Stimulated activated CD8-positive, alpha-beta memory T cell treated with anti-CD3 and anti-CD28 coated beads, Interleukin-7, amount 100 ng/mL, for 24 hours (primary cell): ENCODE measurements at places on chromosomes 1 and 21.

DNA sequence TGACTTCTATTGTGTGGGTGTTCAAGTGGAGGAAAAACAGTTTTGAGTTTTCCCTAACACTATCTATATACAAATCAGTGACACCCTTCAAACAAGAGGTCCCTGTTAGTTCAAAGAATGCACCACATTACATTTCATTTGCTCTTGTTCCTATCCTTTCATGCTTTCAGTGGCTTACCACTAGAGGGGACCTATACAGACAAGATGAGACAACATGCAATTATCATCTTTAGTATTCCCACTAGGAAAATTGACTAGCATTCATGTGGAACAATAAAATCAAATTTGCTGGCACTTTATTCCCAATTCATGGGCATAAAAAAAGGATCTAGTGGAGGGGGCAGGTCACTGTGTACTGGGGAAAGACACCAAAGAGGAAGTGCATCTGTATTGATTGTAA is 13.3 kb upstream of the SIPA1L2 start:
- DNase-seq: no peak

DNA sequence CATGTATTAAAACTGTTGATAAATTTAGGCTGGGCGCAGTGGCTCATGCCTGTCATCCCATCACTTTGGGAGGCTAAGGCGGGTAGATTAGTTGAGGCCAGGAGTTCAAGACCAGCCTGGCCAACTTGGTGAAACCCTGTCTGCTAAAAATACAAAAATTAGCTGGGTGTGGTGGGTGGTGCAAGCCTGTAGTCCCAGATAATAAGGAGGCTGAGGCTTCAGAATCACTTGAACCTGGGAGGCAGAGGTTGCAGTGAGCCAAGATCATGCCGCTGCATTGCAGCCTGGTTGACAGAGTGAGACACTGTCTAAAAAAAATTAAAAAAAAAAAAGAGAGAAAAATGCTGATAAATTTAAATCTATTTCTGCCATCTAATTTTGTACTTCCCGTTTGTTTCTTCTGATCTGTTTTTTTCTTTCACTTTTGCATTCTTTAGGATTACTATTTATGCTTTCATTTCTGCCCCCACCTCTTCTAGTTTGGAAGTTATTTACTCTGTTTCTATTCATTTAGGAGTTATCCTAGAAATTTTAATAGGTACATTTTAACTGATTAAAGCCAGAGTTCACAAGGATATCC is 3.2 kb upstream of the DENND1B start:
- DNase-seq: no peak

DNA sequence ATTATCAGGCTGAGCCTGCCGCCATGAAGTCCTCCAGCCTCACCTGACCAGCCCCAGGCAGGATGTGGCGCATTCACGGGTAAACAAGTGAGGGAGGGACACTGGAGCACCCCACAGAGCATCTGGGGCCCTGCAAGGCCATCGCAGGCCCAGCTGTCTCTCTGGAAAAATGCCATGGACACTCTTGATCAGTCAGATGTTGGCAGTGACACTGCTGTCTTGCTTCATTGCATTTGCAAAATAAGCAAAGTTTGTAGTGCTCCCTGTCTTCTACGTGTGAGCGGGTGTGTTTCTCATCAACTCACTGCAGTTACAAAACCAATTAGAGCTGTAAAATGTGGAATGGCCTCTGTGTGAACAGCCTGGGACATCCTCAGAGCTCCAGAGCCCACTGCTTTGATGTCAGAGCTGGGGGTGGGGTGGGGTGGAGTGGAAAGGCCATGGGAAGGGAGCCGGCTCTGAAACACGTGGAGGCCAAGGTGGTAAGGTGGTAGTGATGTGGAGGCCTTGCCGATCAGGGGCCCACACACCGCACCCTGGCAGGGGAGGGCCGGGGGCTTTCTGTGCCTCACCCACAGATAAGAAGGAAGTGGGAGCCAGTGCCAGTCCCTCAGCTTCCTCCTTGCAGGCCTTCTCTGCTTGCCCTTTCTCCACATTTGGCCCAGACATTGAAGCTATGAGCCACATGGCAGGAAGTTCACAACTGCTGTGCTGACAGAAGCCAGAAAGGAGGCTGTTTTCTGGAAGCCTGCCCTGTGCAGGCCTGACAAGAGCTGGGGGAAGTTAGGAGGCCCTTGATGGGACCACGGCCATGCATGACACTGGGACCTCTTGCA is 254.9 kb downstream of the RHOU start:
- no peak for DNase-seq

- no peak for DNase-seq
These were observed 97.2 kb downstream of the WDR64 start for GRCh38 chr1:241749041-241749944.

DNA sequence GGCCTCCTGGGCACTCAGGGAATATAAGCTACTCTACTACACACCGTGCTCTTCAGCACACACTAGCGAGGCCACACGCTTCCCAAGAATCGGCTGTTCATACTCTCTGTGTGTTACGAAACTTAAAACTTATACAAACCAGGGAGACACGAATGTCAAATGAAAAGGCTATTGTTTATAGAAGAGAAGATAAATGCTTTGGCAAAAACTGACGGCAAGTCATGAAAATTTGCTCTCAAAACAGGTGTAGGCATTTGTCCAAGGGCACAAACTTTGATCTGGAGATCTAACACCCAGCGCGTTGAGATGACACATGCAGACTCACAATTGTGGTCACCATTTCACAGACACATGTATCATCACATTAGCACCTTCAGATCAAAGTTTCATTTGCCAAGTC is 46.1 kb downstream of the USP48 start:
- no peak for DNase-seq

GRCh38 chr1:25907601-25908000 is 1.4 kb upstream of the STMN1 start:
- no peak for DNase-seq

DNA sequence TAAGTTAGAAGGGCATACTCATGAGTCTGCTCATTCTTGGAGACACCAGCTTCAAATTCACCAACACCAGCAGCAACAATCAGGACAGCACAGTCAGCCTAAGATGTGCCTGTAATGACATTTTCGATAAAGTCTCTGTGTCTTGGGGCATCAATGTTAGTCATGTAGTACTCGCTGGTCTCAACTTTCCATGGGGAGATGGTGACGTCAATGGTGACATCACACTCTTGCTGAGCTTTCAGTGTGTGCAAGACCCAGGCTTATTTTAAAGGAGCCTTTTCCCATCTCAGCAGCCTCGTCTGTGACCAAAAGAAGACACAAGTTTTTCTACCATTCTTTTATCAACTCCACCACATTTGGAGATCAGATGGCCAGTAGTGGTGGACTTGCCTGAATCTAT is 75.5 kb downstream of the SERINC2 start:
- no peak for DNase-seq

GRCh38 chr1:114154146-114154962 is 685 bp upstream of the SYT6 start:
- no peak for DNase-seq

- no peak for DNase-seq
These were observed 81.3 kb upstream of the C21orf91 start for GRCh38 chr21:17900281-17900989.

DNA sequence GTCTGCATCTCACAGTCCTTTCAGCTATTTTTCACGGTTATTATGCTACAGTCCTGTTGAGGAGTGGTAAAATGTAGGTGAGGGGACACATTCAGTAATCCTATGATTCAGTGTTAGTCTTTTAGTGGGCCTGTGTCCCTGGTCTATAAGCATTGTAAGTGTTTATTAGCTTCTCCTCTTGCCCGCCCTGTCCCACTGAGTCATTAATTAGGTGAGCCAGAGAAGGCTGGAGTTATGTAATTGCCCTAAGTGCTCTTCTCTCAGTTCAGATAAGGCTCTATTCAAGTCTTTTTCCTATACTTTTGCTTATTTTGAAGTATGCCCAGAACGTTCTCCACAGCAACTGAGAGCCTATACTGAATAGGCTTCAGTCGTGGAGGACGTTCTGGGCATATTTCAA is 76.3 kb upstream of the ZRANB2 start:
- DNase-seq: no peak

DNA sequence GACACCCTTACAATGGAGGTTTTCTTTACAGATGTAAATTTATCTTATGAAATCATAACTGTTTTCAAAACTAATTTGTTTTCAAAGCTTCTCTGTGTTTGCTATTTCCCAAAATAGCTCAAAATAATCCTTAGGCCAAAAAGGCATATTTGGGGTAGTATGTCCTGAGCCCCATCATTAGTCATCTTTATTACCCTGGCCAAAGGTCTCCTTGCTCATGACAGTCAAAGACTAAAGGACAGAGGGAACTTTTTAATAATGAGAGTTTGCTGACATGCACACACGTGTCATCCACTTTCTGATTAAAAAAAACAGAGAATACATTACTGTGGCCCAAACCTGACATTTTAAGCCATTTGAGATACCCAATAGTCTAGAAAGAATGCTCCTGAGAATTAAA is 221.9 kb upstream of the DUSP10 start:
- no peak for DNase-seq

- DNase-seq: no peak
These were observed 5.0 kb upstream of the GPR137B start for GRCh38 chr1:236137285-236137852.

GRCh38 chr1:30473922-30474817 is 249.2 kb downstream of the MATN1 start:
- no peak for DNase-seq

DNA sequence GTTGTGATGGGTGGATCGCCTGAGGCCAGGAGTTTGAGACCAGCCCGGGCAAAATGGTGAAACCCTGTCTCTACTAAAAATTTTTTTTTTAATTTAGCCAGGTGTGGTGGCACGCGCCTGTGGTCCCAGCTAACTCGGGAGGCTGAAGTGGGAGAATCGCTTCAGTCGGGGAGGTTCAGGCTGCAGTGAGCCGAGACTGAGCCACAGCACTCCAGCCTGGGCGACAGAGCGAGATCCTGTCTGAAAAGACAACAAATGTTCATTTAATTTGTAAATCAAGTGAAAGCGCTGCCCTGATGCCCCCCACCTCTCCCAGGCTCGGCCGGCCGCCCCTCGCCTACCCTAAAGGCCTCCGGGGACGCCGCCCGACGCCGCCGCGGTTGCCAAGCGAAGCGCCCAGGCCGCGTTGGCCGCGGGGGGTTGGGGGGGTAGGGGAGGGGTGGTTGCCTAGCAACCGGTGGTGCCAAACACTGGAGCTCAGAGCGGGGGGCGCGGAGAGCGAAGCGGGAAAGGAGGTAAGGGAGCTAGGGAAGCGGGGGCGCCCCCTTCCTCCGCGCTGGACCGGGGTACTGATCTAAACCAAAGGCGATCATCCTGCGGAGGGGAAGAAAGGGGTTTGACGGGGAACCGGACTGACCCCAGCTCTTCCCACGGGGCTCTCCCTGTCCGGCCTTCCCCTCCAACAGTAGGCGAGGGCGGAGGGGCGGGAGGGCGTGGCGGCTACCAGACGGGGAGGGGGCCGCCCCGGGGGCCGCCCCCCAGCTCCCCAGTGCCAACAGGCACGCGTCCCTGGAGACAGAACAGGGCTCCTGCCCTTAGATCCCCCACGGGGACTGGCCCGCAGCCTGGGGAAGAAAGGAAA is at the start of gene TEKT2:
Gene TEKT2, plus strand, starts transcription at position 460 of the 862 bp plus-strand sequence. CDS start 828 bp downstream, outside the sequence.
- DNase-seq: no peak

DNA sequence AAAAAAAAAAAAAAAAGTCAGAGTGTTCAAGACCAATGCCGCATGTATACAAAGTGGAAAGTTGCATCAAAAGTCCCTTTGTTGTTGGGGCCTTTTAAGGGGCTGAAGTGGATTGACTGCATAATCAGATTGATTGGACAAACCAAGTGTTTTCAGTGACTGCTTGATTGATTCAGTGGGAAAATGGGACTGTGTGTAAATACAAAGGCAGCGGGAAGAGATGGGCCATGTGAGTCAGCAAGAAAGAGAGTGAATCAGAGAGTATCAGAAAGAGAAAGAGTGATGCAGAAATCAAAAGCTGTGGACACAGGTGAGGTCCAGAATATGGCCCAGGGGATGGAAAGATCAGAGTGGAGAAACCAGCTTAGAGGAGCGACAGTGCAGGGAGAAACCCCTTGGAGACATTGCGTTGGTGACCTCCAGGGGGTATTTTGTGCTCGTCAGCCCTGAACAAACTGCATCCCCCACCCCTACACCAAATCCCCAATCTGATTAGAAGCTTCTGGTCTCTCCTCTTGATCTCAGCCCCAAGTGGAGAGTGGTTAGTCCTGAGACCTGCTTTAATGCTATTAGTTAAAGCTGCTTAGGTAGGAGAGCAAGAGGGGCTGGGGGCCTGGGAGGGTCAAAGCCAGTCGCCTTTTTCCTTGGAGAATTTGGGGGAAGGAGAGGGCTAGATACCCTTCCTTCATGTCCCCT is 5.1 kb upstream of the ETV3L start:
- no peak for DNase-seq

DNA sequence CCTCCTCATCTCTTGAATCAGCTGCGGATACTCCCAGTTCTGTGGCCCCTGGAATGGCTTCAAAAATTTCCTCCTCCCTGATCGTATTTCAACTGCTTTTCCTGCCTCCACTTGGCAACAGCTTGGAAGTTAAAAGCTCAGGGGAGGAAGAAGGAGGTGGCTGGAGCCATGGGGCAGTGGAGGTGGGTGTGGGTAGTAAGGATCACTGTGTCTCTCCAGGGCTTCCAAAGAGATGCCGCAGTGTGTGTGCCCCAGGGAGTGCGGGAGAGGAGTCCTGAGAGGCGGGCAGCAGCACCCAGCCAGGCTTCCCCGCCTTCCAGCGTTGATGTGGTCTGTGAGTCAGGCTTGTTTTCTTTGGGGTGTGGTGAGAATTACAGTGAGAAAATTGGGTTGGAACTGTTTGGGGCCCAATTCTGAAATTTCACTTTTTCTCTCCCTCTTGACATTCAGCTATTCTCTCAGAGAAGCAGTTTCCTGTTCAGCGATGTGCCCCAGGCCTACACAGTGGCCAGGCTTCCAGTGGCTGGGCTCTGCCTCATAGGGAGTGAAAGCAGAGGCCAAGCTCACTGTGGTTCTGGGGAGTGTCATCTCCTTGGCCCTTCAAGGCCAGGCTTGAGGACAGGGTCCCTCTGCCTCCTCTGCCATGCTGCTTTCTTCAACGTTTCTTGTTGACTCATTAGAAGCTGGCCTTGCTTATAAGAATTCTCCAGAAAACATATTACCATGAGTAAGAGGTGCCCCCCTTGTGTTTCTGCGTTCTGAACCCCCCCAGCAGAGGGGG is 69.0 kb downstream of the PGM1 start:
- DNase-seq: no peak

- no peak for DNase-seq
These were observed 562.0 kb downstream of the PLPP3 start for GRCh38 chr1:56017336-56017735.

- no peak for DNase-seq
These were observed 100.3 kb downstream of the SCCPDH start for GRCh38 chr1:246824541-246824940.

DNA sequence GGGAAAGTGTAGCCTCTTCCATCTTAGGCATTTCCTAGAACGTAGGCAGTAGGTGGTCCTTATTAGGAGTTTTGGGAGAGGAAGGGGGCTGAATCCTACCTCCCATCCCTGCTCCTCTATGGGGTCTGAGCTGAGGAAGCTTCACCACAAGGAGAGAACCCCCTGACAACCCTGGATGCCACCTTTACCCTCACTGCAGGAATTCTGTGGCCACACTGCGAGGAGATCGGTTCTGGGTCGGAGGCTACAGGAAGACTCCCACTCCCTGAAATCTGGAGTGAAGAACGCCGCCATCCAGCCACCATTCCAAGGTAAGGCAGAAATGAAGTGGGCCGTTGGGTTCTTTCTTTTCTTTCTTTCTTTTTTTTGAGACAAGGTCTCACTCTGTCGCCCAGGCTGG is 1.5 kb downstream of the MX1 start:
- no peak for DNase-seq
